Occipital lobe (tissue), 3 donors: ENCODE measurements at places on chromosomes 1 and 21. TPM values are rescaled to one million over a fixed set of nuclear protein-coding genes. Genes with fewer than 3 reads are reported as not detected.

Gene OR2T29
- total RNA-seq: not detected

DNA sequence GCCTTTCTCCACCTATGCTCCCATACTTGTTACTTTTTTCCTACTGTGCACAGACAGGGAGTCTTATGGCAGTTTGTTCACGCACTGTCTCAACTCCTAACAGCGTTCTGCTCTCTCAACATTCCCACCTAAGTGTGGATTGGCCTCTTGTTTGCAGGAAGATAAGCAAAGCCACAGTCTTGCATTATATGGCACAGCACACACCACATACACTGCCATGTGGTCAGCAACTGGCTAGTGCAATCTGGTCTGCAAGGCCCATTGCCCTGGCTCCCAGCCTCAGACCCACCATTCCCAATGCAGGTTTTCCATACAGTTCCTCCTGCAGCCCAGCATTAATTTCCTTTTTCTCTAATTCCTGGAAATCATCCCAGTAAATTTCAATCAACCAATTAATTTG lies 38.3 kb upstream of the LAMC2 start:
- DNase-seq: no peak

- DNase-seq: no peak
Measured at GRCh38 chr21:17467392-17467791, 45.5 kb upstream of the CXADR start.

- DNase-seq: no peak
Measured at GRCh38 chr1:68206848-68207689, 25.3 kb downstream of the WLS start.

DNA sequence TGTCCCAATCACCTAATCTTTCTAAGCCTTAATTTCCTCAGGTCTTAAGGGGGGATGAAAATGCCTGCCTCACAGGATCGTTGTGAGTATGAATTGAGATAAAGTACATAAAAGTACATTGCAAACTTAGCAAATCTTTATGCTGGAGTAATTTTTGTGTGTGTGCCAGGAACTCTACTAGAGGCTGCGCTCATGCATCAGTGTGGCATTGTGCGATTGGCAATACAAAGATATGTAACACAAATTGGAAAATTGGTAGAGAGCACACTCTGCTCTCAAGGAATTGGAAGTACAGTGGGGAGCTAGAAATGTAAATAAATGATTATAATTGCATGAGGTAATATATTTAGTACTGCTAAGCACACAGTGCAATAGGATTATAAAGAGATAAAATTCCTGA lies 398.3 kb downstream of the DUSP10 start:
- DNase-seq: no peak

DNA sequence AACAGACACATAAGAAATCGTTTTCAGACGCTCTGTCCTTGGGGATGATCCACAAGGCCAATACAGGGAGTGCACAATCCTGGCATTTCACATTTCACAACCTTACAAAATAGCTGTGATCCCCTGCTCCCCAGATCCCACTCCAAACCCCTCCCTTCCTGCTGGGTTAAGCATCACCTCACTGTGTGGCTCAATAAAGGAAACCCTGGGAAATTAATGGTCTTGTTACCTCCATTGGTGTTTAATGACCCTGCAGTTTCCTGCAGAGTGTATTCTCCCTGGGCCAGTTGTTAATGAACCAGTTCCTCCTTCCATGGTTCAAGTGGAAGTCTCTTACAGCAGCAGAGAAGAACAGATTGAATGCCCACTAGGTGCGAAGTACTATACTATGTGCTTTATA lies 334.7 kb downstream of the OMA1 start:
- DNase-seq: no peak

DNA sequence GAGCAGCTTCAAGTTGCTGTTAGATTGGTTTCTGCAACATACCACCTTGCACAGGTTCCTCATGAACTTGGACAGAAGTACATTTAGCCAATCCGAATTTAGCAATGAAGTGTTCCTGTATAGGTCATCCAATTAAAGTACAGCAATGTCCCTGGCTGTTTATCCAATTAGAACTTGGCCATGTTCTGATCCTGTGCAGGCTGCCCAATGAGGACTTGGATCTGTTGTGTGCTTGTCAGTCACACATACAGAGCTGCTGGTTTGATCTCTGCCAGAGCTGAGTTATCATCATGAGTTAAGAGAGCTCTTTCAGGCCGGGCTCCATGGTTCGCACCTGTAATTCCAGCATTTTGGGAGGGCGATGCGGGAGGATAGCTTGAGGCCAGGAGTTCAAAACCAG lies 22.0 kb upstream of the IFNLR1 start:
- DNase-seq: no peak
